Stimulated activated CD8-positive, alpha-beta memory T cell treated with anti-CD3 and anti-CD28 coated beads, Interleukin-2, amount 100 ng/mL, for 1 hour (primary cell): ENCODE measurements at places on chromosomes 6 and 20.

DNA sequence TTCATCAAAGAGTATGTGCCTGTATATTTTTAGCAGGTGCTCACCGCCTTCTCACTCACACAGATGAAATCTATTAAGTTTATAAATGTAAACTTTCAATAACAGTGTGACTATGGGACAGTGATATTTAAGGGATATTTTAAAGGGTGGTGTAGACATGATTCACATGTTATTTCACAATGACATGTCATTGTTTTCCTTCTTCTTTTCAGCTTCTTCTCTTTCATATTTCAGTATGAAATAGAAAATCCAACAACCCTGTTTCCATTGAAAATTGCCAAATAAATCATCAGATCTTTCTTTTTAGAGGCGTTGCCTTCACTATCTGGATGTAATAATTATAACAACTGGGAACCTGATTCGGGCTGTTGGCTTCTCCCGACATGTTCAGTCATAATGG lies 54.8 kb downstream of the PFDN4 start:
- DNase-seq = no peak

DNA sequence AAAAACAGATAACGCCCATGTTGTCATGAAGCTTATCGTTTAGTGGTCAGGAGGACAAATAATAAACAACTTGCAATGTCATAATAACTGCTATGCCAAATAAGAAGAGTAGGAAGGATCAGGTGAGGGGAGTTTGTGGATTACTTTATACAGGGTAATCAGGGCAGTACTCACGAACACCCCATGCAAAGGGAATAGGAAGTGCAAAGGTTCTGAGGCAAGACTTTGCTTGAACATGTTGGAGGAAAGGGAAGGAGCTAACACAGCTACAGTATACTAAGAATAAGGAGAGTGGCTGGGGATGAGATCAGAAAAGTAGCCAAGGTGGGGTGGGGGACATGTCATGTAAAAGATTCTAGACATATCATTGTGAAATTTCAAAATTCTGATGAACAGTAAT lies 292.0 kb upstream of the RUNX2 start:
- DNase-seq = no peak

DNA sequence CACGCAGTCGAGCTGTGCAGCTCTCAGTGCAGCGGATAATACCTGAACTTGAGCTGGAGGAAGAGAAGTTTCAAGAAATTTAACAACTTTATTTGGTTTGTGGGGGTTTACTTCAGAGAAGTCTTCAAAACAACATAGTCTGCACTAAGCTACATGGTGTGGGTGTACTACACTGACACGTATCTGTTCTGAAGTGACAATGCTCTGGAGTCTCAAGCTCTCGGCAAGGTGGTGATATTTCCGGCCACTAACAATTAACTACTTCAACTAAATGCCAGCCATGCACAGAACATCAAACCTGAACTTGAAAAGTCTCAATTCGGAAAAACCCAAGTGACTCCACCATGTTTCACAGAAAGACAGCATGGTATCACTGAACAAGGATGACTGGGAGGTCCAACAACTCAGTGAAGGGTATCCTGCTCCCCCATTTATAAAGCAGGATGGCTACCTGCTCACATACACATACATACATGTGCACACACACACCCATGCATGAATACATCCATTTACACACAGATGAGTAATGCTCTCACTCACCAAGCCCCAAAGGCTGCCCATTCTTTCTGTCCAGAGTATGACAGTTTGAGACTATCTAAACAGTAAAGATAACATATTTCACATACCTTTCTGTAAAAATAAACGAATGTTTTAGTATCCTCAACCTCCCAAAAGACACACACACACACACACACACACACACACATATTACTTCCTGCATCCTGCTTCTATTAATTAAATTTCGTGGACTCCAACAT lies 15.4 kb upstream of the ANKRD60 start:
- DNase-seq = no peak

DNA sequence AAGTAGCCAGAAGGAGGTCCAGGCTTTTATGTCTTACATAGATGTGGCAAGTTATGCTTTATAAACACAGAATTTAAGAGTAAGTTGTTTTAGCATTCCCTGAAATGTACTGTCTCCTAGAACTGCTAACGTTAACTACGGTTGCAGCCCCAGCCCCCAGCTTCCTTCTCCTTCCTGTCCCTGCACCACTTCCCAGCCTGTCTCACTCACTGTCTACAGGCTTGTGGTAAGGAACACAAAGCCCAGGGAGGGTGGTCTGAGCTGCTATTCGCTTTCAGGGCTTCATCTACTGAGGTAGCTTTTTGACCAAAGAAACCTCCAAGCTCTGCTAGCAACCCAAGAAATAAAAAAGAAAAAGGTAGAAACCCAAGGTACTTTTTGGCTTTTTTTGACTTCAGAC lies 35.9 kb downstream of the PCSK2 start:
- DNase-seq = no peak

DNA sequence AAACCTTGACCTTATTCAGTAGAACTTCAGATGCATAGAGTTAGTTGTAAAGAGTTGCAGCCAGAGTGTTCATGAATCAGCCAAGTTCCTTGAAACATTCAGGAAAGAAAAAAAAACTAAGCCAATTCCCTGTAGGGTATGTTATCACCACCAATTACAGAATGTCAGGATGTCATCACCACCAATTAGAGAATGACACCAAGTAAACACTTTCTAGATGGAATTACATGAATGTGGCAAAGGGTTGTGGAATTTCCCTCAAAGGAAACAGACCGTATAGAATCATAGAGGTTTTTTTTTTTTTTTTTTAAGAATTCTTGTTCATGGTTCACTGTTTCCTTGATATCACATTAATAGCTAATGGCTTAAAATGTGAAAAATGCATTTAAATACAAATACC lies 472.1 kb upstream of the RNF217 start:
- DNase-seq = no peak

DNA sequence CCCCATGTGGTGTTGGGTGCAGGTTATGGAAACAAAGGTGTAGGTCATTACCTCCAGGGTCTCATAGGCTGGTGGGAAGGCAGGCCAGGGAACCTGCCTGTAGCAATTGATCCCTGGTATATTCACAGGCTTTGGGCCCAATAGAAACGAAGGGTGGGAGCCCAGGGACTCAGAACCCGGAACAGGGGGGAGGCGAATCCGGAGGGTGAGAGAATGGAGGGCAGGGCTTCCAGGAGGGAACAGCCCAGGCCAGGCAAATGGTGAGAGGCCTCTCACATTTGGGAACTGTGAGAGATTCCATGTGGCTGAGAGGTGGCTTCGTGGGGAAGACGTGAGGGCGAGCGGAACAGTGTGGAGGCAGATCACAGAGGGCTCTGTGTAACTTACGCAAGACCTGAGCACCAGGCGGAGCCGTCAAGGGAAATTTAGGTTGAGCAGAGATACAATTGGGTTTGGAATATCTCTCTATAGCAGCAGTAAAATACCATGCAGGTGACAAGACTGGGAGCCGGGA lies 267.1 kb downstream of the ERMARD start:
- no peak for DNase-seq

DNA sequence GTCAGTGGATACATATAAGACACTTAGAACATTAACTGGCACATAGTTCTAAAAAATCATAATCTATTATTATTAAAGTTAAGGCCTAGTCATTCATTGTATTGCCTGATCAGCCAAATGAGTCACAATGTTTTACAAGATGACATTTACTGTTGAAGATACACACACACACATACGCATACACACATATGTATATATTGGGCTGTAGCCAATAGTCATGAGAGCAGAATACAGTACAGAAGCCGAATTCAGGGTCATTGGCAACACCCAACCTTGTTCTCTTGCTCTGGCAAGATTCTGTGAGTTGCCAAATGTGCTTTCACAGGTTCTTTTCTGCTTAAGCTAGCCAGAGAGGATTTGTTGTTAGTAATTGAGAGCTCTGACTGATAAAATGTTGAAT lies 922.8 kb upstream of the MAP3K7 start:
- DNase-seq = no peak

DNA sequence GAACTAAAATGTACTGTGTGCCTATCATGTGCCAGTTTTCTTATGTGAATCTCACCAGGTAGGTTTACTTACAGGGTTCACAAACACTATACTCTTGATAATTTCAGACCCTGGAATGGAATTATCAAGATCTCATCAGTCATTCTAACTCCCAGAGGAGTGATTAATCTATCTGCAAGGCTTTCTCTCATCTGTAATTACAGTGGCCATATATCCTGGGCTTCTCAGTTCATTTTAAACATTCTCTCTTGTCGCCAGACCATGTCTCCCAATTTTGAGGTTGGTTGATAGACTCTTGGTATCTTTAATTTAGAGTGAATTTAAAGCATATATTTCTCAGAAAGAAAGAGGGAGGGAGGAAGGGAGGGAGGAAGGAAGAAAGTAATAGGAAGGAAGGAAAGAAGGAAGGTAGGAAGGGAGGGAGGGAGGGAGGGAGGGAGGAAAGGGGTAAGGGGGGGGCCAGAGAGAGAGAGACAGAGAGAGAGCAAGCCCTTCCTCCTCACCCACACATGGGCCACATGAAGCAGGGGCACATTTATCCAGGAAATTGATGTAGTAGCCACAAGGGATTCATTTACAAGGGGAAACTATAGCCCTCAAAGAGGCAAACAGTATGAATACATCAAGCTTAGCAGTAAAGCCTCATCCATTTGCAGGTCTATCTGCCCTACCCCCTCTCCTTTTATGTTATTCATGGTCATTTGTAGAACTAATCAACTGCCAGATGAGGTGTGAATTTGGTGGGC lies 25.8 kb upstream of the NRSN1 start:
- no peak for DNase-seq

DNA sequence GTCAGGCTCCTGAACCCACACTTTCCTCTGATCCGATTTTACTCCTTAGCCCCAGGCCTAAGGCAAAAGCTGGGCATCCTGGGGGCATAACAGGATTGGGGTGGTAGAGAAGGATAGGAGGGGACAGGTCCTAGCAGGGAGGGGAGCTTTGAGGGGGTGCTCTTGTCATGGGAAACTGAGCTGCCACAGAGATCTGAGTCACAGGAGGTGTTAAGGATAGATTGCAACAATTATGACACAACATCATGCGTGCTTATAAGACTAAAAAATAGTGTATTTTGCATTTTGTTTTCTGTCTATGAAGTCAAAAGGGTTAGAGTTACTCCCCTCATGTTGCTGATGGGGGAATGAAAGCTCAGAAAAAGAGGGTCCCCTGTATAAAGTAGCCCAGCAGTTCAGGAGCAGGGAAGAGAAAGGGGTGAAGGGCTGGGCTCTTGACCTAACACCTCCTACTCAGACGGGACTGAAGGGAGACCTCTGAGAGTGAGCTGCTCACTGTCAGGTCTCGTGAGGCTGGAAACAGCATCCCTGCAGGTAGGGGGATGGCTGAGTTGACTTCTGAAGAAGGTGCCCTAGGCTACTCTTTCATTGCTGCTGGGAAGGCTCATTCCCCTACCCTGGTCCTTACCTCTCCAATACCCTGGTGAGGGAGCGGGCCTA lies 2.0 kb downstream of the GLP1R start:
- DNase-seq = no peak

- no peak for DNase-seq
Observed at GRCh38 chr20:12773936-12774335, 234.8 kb upstream of the SPTLC3 start.

DNA sequence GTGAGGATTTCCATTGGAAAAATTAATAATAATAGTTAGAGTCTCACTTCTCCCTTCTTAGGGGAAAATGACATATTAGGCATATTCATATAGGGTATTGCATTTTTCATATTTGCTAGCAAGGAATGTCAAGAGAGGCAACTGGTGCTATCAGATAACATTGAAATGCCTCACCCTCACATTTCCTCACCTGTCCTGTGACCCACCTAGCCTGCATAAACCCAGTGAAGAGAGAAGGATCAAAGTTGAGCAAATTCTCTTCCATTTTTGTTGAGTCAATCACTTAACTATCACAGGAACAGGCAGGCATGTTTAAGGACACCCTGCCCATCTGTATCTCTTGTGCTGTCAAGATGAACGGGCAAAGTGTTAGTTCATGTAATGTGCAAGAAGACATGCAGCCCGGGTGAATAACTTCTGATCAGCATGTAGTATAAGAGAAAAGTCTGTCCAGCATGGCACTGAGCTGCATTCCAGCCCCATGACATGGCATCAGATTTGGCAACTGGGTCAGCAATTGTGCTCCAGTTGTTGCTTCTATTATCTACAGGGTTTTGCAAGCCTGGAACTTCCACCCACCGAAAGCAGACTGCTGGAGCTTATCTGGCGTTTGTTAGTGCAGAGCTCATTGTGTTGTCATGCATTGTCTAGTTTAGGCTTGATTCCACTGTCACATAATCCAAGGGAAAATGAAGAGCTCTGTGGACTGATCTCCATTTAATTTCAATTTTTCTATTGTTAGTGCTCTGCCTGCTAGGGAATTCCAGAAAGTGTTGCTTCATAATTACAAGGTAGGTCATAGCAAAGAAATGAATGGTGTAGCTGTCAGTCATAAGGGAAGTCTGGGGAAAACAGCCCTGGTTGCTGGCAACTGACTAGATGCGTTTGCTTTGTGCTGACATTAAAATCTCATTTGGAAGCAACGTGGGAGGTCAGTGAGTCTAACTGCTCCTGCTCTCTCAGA lies 138.4 kb upstream of the TNFAIP3 start:
- DNase-seq = no peak

DNA sequence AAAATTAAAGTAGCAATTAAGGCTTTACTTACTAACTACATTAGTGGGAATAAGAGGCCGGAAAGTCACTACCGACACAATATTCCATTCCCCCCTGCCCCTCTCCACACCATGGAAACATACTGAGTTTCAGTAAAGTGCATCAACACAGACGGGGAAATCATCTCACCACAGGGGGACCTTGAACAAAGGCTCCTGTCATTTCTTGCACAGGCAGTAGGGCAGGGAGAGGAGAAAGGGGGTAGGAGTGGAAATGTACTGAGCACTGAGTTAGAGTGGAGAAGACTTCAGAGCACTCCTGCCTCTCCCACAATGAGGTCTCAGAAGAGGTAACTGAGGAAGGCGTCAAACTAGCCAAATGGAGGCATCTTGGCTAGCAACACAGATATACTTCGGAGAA lies 1426.9 kb upstream of the EYS start:
- DNase-seq = no peak

GRCh38 chr20:60334911-60335310 lies 376.7 kb downstream of the CDH26 start:
- DNase-seq = no peak

- DNase-seq = no peak
Observed at GRCh38 chr20:2162125-2162822, 60.6 kb downstream of the STK35 start.

DNA sequence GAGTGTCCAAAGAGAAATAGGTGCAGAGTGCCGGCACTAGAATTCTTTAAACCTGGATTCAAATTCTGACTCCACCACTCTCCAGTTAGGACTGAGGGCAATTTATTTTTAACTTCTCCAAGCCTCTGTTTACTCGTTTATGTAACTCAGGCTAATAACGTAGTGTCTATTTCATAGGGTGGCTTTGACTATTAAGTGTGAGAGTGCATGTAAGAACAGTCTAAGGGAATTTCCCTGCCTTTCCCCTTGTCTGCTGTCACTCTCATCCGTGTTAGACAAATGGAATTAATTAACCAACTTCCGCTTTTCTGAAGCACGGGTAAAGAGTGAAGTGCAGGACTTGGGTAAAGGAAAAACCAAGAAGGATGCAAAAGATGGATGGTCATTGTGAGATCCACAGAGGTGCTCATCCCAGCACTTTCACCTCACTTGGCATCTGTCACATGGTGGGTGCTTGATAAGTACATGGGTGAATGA lies 4.1 kb upstream of the ZKSCAN8 start:
- no peak for DNase-seq

GRCh38 chr20:2700913-2701620 lies 8.5 kb downstream of the EBF4 start:
- no peak for DNase-seq
